ENCODE measurements at places on chromosomes 2 and 18.

DNA sequence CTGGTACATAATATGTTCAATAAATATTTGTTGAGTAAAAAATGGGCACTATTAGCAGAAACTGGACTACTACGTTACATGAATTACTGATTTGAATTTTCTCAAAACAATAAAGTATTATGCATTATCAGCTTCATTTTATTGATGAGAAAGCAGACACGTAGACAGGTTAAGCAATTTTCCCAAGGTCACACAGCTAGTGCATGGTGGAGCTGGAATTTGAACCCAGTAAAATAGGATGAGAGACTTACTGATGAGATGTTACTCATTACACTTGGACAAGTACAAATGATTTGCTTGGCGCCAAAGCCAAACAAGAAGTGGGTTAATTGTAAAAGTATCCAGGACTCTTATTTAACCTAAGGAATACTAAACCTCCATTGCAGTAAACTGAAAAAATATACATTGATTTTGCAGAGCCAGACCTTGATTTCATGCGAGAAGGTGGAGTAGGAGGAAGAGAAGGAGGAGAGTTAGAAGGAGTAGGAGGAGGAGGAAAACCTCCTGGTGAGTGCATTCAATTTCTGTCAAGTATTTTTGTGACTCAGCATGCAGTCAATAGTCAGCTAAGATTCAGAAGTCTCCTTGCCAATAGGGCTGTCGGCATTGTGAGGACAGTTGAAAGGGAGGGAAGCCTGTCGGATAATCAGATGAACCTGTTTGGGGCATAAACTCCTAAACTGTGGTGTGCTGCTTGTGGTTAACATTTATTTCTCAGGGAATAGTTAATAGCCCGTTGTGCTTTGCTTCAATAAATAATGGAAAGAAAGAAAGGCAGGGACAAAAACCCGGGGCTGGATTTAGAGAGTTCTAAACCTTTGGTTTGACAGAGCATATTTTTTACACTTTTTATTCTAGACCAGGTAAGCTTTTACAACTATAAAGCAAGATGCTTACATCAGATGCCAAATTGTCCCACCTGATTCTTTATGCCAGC lies 77.0 kb upstream of the TACR1 start:
- DNase-seq: no peak

GRCh38 chr2:195461010-195461409 lies 196.0 kb upstream of the SLC39A10 start:
- peak; percentile 51 for DNase-seq

DNA sequence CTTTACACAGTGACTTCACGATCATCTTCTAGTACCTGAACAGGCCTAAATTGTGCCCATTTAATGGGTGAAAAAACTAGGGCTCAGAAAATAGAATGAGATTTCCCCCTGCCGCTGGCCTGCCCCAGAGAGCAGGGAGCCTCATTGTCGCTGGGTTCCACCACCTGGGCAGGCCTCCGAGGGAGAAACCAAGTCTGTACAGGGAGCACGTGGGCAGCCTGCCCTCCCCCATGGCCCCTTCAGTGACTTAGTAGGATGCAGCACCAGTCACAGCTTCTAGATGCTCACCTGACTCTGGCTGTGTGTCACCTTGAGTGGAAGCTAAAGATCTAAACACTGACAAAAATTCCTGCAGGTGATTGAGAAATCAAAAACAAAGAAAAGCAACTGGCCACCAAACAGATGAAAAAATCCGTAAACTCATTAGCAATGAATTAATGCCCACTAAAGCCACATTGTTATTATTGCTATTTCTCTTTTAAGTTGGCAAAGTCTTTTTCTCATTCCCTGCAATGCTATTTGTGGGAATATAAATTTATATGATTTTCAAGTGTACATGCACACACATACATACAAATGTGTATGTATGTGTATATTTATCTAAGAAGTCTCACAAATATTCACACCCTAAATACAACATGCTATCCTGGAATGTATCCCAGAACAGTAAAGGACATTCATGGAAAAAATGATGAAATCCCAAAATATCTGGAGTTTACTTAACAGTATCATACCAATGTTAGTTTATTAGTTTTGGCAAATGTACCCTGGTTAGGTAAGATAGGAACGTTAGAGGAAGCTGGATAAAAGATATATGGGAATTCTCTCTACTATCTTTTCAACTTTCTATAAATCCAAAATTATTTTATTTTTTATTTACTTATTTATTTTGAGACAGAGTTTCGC lies 18.7 kb upstream of the ASPRV1 start:
- DNase-seq: no peak

- peak; percentile 4 for DNase-seq
Measured at GRCh38 chr2:100577777-100578176, 15.0 kb downstream of the PDCL3 start.

DNA sequence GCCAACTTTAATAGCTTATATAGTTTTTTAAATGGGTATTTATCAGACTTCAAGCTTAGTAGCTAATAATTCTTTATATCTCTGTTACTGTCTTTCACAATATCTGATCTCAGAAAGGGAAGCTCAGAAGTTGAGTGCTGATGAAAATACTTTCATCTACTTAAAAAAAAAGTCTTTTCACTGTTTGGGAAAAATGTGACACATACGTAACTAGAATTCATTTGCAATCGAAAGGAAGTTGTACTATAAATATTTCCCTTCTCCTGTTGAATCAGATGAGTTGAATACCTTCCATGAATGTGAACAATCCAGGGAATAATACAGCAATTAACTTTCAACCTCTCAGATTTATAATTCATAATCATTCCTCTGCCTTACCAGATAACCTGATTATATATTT lies 811 bp upstream of the SCG2 start:
- no peak for DNase-seq

GRCh38 chr18:78587626-78588600 lies 391.7 kb upstream of the SALL3 start:
- no peak for DNase-seq

GRCh38 chr2:127049927-127050802 lies 56.8 kb downstream of the BIN1 start:
- peak; percentile 85 for DNase-seq

All from NCI-H82 (cell line).